GM23338 (cell line): ENCODE measurements at places on chromosomes 12 and 14.
A peak's percentile ranks its signal among the peaks of the same experiment; 100 is the strongest.

- no peak for DNase-seq
Measured at GRCh38 chr14:57417228-57417627, 26.8 kb downstream of the NAA30 start.

DNA sequence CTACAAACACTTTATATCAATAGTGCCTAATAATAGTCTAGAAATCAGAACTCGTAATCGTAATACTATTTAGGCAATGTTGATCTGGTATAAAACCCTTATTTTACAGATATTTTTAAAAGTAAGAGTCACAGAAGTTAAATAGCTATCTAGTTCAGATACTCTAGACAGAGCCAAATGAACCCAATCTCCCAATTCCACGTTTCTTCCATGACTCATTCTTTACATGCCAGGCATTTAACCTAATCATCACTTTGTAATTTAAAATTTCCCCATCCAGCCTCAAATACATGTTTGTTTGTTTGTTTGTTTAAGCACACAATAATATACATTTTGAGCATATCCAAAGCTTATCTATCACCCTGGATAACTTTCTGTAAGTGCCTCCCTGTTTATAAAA, 36.4 kb upstream of the GARIN6 start:
- peak; percentile 11 for DNase-seq

- no peak for DNase-seq
Measured at GRCh38 chr12:109723311-109723881, 9.8 kb downstream of the FAM222A start.

- DNase-seq = peak; percentile 65
Measured at GRCh38 chr12:88993651-88994050, 358.6 kb downstream of the DUSP6 start.

GRCh38 chr14:104975481-104976197, 2.5 kb downstream of the AHNAK2 start:
- peak; percentile 57 for DNase-seq

- no peak for DNase-seq
Measured at GRCh38 chr12:131644481-131644880, 66.4 kb upstream of the SFSWAP start.

- DNase-seq = no peak
Measured at GRCh38 chr14:20427231-20428009, 8.5 kb downstream of the KLHL33 start.

GRCh38 chr12:58148405-58148804, 207.0 kb downstream of the ATP23 start:
- DNase-seq = no peak

- DNase-seq = peak; percentile 71
Measured at GRCh38 chr12:75727577-75727976, 216.2 kb upstream of the KRR1 start.

GRCh38 chr14:54805070-54805444, 97.6 kb downstream of the GCH1 start:
- peak; percentile 19 for DNase-seq

DNA sequence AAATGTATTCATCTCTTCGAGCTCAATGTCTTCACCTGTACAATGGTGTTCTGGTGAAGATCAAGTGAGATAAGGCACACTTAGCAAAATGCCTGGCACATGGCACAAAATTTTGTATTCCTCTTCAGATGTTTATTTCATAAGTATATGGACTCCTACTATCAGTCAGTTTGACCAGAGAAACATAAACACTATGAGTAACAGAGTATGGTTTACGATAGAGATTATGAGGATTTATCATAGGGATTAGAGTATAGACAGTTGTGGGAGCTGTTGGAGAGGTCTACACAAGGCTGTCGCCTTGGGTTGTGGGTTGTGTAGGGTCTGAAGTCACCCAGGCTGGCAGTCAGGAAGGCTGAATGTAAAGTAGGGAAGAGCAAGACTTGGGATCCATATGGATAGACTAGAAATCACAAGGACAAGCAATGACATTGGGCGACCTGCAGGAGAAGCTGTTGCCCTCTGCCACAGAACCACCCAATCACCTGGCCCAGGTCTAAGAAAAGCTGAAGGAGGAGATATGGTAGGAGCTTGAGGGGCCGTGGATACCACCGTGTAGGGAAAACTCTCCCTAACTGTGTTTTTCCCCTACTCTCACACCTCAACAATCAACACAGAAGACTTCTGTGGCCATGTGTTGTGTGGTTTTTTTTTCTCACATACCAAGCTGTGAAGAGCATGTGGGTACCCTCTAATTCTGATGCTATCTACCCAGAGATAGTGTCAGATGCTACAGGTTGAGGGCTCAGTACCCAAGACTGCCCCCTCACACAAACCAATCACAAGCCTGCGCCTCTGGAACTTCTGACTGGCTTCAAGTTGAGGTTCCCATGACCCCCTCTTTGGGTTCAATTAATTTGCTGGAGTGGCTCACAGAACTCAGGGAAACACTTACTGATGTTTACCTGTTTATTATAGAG, 27.2 kb upstream of the RESF1 start:
- DNase-seq = peak; percentile 38

GRCh38 chr14:69046476-69046860, 67.4 kb upstream of the ACTN1 start:
- DNase-seq = no peak

DNA sequence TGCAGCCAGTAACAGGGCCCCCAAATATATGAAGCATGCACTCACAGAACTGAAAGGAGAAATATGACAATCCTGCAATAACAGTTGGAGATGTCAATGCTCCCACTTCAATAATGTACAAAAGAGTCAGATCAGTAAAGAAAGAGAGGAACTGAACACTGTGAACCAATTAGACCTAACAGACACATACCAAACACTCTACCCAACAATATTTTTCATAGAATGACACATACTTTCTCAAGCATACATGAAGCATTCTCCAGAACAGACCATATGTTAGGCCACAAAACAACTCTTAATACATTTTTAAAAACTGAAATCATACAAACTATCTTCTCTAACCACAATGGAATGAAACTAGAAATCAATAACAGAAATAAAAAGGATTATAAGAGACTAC, 80.2 kb downstream of the ELK3 start:
- DNase-seq = no peak

GRCh38 chr12:40635141-40635731, 57.0 kb upstream of the CNTN1 start:
- no peak for DNase-seq

DNA sequence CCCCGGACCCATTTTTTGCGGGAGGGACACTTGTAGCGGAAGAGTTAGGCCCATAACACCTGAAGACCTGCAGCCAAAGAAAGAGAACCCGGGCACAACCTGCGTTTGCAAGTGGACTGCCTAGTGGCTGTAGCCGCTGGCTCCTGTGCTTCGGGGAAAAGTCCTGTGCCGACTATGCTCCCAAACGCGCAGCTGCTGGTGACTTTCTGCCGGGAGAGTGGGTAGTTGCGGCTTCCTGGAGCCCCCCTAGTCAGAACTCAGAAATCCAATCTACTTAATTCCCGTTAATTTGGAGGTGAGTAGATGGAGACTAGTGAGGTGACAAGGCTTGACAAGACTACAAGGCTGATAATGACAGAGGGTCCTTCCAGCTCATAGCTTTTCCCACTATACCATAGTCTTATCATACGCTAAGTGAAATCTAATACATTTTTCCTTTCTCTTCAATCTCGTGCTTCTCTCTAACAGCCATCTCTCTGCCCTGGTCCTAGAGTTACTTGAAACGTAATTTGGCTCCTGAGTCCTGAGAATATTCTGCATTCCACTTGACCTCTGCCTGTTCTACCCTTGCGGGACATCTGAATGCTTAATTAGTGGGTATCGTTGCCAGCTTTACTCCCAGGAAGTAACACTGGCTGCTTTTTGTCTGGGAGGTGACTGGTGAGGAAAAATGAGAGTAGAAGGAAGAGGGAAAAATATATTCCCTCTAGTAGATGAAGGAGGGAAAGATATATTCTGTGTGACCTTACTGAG, 556 bp downstream of the MTHFD1 start:
- DNase-seq = peak; percentile 48

GRCh38 chr12:41467591-41468325, 279.6 kb downstream of the PDZRN4 start:
- no peak for DNase-seq

DNA sequence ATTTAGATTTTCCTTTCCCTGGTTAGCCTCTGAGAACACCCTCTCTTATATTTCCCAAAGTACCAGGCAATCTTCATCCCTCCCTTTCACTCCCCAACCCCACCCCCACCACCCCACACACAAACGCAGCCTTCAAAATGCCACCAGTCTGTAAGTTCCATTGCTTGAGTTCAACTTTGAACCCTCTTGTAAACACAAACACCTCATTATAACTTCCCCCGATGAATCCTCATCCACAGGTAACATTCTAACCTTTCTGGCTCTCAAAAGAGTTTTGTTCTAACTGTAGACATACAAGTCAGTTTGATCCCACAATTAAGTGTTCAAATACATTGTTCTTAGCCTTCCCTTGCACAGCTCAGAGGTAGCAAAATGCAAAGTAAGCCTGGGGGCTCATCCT, 199.4 kb upstream of the FOXN3 start:
- DNase-seq = no peak

DNA sequence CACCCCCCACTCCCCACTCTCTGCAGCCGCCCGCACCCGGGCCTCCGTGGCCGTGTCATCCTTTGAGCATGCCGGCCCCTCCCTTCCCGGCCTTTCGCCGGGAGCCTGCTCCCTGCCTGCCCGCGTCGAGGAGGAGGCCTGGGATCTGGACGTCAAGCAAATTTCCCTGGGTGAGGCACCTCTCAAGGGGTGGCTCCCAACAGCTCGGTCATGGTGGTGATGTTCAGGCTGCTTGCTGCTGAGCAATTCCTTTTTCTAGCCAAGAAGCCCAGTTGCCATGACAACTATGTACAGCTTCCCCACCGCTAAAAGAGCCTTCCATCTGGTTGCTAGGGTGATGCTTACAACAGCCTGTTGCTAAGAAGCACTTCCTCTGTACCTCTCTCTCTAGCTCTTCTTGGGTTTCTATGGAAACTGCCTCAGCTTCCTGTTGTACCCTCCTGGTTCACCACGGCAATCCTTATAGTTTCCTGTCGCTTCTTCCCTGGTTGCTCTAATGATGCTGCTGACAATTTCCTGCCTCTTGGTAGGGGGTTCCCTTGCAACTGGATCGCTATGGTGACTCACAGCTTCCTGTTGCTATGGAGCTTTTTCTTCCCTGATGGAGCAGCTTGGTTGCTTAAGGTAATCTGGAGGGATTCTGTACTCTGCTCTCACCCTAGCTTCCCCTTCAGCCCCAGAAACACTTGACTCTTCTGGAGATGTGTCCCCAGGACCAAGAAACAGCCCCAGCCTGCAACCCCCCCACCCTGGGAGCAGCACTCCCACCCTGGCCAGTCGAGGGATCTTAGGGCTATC, 11.0 kb downstream of the ZNF219 start:
- peak; percentile 97 for DNase-seq

DNA sequence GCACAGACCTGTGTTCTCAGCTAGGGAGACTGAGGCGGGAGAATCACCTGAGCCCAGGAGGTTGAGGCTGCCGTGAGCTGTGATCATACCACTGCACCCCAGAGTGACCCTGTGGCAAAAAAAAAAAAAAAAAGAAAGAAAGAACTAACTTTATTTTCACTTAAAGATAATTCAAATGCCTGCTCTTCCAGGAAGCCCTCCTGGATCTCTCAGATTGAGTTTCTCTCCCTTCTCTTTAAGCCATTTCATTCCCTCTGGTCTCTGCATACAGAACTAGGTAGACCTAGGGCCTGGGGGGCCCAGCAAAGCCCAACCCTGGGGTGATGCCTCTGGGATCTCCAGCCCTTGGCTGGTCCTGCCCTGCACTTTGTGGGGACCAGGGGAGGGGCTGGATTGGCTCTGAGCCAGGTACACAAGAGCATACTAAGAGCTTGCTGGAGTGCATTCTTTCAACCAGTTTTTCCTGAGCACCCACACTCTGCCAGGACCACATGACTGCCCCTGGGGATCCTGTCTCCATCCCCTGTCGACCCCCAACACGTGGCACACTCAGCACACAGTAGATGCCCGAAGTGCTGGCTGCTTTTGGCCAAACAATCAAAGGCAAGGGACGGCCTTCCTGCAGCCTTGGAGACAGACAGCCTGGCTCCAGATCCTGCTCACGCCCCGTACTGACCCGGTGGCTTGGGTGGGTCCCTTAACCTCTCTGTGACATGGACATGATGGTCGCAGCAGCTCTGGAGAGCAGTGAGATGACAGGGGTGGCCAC, 52.7 kb downstream of the CYP46A1 start:
- DNase-seq = no peak
